A673 (cell line): ENCODE measurements at places on chromosomes 2 and 18.

- DNase-seq = no peak
Measured at GRCh38 chr2:1863386-1863785, 119.1 kb upstream of the PXDN start.

DNA sequence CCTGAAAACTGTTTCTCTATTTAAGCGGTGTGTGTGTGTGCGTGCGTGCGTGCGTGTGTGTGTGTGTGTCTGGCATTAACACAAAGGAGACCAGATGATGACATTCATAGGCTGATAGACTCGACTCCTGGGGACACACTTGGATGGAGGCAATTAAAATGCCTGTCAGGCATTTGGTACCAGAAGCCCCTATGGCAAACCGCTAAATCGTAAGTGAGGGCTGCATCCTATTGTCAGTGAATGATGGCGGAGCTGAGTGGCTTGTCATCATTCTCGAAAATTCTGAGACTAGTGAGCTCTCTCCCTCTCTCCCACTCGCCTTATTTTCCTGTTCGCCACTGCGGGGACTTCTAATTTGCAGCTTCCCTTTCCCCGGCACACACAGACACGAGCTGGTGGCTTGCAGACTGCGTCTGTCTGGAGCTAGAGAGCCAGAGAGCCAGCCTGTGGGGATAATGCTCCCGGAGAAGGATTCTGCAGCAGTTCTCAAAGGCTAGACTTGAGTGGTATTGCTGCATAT lies 155.4 kb downstream of the MAP2 start:
- DNase-seq = peak; percentile 45

DNA sequence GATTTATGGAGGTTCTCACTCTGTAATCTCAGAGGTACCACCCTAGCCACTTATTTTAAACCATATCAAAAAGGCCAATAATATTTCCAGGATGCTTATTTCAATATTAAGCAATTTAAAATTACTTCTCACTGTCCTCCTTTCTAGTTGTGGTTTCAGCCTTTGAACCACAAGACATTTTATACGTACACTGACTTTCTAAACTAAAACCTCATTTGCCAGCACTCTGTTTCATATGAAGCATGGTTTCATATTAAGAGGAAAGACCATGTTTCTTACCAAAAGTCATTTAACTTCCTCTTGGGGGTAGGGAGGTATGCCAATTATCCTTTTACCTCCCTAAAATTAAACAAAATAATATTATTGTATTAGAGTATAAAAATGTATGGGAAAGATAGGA lies 399.8 kb downstream of the CDH7 start:
- no peak for DNase-seq

DNA sequence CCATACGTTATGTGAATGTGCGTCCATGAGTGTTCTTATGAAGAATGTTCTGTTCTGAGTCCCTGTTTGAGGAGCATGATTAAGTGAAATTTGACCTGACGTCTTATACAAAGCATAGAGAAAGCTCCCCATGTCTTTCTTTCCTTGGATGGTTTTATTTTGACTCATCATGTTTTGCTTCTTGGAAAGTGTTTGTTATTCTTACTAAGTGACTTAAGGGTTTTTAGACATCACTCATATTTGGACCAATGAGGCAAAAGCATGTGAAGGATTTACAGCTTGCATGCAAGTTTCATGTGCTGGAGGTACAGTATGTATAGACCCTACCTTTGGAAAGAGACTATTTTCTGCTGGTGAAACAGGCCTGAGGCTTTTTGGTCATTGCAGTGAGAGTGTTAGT lies 33.5 kb upstream of the ZEB2 start:
- peak; percentile 26 for DNase-seq

- no peak for DNase-seq
Measured at GRCh38 chr2:123913143-123913735, 111.8 kb upstream of the CNTNAP5 start.

DNA sequence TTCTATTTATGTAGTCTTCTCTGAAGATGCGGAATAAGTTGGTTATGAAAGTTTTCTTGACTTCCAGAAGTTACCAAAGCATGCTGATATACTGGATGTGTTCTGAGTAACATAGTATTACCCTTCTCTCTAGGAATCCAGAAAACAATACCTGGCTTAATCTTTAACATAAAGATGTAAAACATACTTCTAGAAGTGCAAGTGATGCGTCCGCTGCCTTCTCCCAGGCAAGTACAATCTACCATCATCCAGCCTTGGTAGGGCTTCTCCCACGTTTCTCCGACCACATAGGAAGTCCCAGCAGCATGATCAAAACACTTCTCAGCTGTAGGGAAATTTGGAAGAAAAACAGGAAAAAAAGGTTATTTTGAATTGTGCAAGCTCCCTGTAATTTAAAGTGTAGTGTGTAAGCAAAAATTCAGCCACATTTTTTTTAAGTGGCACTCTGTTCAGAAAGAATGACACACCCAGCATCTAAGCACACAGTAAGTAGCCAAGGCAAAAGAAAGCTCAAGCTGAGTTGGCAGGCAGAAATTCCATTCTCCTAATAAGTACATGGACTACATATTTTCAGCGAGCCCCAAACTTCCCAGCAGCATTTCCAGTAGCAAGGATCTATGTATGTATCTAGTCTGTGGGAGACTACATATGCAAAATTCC lies 5.2 kb downstream of the FN1 start:
- no peak for DNase-seq
